ENCODE measurements at places on chromosomes 11 and 22.

GRCh38 chr22:48264586-48264985 is 1502.1 kb downstream of the TBC1D22A start:
- DNase-seq = no peak

DNA sequence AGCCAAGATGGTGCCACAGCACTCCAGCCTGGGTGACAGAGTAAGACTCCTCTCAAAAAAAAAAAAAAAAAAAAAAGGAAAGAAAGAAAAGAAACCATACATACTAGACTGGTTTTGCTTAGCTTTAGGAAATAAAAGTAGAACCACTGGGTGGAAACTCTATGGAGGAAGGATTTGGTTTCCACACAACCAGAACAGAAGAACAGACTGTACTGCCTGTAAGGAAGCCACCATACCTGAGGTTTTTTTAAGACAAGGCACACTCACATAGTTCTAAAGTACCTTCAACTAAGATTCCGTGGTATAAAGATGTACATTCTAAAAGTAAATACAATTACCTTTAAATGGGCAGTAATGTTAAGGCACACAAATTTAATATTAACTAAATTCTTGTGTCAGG is 58.6 kb downstream of the NUP98 start:
- no peak for DNase-seq

GRCh38 chr11:42841556-42841955 is 470.2 kb upstream of the API5 start:
- DNase-seq = no peak

DNA sequence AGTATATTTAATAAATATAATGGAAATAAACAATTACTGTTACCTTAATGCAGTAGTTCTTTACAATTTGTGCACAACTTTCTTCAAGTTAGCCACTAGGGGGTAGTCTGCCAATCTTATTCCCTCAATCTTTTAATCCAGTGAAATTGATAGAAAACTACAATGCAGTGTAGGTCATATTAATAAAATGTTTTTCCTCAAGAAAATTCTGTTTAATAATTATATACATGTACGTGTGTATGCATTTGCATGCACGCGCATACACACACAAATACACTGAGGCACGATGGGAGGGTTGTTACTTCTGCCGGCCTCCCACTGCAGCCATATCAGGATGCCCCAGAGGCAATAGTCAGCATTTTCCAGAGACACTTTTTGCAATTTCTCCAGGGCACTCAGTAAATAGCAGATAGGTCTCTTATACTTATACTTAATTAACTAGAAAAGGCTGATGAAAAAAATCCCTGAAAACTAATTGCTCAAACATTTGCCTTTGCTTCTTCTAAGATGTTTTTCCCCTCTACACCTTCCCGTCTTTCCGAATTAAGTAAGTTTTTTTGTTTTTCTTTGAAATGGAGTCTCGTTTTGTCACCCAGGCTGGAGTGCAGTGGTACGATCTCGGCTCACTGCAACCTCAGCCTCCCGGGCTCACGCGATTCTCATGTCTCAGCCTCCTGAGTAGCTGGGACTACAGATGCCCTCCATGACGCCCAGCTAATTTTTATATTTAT is 3.1 kb downstream of the GAB2 start:
- DNase-seq = peak; percentile 50

GRCh38 chr11:101509922-101510321 is 73.9 kb downstream of the TRPC6 start:
- no peak for DNase-seq

DNA sequence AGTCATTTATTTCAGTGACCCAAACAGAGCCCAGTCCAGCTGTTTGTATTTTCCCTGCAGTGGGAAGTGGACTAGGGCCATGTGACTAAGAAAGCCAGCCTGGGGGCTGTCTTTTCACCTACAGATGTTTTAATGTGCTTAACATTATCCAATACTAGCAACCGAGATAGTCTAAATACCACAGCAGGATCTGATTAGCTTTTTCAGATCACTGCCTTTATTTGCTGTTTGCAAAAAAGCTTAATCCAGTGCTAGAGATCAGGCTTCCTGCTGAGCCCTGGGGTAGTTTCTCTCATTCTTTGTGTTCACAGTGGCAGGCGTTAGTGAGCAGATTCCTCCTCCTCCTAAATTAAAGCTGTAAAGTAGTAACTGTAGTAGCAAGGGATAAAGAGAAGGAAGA is 35.0 kb downstream of the ZC3H12C start:
- no peak for DNase-seq

GRCh38 chr11:128834157-128834556 is 32.9 kb downstream of the KCNJ1 start:
- no peak for DNase-seq

GRCh38 chr11:110061296-110061695 is 31.9 kb upstream of the ZC3H12C start:
- DNase-seq = no peak

GRCh38 chr22:35648066-35649025 is at the start of gene APOL6:
TSS of gene APOL6 (plus strand) at chr22:35648446. CDS start at chr22:35656426, 7,980 bp downstream.
- DNase-seq = peak; percentile 88

GRCh38 chr11:69351460-69351859 is 57.5 kb downstream of the MYEOV start:
- peak; percentile 86 for DNase-seq

GRCh38 chr11:130705670-130706421 is 210.4 kb downstream of the SNX19 start:
- DNase-seq = no peak

GRCh38 chr11:132072044-132072857 is 701.8 kb downstream of the NTM start:
- no peak for DNase-seq

DNA sequence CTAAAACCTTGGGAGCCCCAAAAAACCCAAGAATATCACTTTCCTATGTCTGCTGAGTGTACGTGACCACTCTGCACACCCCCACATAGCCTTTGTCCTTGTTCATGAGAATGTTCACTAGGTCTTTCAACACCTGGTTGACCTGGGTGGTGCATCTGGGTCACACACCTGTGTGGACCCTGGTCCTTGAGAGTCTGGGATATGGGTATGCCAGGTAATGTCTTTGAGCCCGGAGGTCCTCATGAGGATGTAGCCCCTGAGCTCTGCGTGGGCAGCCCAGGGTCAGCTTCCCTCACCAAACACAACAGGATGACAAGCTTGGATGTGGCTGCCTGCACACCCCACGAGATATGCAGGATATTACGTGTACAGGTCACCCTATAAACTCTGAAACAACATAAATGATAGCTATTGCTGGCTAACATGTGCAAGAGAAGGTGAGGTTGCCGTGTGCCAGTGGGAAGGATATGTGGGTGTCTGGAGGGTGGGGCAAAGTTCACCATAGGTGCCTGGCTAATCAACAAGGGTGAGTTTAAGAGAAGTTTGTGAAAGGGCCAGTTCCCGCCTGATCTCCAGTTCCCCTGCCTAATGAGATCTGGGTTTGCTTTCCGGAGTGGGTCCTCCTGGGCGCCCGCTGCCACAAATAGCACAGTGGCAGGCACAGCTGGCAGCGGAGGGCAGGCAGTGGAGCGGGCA is 1.4 kb upstream of the PPARA start:
- DNase-seq = no peak

GRCh38 chr11:67704524-67704923 is 30.1 kb upstream of the ALDH3B2 start:
- no peak for DNase-seq

DNA sequence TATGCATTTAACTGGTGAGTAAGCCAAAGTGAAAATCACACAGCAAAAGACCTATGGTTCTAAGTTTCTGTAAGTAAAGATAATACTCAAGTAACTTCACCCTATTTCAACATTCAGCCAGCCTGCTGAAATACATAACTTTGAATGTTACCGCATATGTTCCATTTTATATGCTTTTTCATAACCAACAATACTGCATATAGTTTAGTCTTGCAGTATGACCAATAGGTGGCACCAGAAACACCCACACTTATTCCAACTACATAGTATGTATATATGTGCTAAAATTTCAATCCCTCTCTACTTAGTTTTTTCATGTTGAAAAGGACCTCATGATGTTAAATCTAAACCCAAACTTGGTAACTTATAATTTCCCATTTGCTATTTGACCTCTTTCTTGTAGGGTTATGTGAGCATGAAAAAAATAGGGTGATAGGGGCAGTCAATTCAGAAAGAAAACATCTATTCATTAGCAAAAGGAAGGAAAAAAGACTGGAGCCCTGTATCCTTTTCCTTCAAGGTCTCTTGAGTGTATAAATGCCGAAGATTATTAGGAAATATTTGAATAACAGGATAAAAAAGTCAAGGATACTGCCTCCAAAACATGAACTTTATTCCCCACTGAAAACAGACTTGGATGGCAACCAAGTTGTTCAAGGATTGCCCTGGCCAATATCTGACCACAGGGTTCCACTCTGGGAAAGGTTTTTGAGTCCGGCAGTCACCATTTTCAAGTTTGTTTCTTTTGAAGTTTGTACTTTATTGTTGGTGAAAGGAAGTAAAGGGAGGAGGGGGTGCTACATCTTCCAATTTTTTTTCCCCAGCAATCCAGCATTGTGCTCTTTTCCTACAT is 23.8 kb upstream of the FZD4 start:
- DNase-seq = no peak

DNA sequence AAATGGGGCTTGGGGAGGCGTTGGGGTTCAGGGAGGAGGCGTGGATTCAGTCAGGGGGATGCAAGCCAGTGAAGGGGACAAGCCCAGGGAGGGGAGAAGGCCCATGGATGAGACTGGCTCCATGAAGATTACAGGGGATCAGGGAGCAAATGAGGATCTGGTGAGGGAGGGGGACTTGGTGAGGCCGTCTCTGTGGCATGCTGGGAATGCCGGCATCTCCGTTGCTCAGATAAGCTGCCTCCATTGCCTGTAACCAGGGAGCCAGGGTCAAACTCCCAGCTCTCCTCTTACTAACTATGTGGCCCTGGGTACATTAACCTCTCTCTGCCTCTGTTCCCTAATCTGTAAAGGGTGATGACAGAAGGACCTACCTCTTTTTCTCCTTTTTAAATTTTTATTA is 38.7 kb downstream of the TPBGL start:
- no peak for DNase-seq

- DNase-seq = no peak
Measured at GRCh38 chr22:46060292-46061123, 83.5 kb upstream of the WNT7B start.

GRCh38 chr11:67545280-67545679 is 22.0 kb upstream of the CABP2 start:
- DNase-seq = no peak

- peak; percentile 4 for DNase-seq
Measured at GRCh38 chr11:44483919-44484610, 81.4 kb upstream of the CD82 start.

GRCh38 chr22:41983513-41984405 is 14.5 kb downstream of the SEPTIN3 start:
- DNase-seq = no peak

DNA sequence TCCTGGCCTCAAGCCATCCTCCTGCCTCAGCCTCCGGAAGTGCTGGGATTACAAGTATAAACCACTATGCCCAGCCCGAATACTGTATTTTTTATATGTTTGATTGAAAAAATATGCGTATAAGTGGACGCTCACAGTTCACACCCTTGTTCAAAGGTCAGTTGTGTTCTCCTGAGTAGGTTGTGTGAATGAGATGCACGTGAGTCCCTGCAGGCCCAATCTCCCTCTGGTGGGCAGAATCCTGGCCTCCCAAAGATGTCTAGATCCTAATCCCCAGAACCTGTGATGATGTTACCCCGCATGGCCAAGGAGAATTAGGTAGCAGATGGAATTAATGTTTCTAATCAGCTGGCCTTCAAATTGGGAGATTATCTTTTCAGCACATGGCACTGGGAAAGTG is 41.9 kb downstream of the CTTN start:
- no peak for DNase-seq

GRCh38 chr22:20626811-20627210 is 119.4 kb downstream of the MED15 start:
- no peak for DNase-seq

DNA sequence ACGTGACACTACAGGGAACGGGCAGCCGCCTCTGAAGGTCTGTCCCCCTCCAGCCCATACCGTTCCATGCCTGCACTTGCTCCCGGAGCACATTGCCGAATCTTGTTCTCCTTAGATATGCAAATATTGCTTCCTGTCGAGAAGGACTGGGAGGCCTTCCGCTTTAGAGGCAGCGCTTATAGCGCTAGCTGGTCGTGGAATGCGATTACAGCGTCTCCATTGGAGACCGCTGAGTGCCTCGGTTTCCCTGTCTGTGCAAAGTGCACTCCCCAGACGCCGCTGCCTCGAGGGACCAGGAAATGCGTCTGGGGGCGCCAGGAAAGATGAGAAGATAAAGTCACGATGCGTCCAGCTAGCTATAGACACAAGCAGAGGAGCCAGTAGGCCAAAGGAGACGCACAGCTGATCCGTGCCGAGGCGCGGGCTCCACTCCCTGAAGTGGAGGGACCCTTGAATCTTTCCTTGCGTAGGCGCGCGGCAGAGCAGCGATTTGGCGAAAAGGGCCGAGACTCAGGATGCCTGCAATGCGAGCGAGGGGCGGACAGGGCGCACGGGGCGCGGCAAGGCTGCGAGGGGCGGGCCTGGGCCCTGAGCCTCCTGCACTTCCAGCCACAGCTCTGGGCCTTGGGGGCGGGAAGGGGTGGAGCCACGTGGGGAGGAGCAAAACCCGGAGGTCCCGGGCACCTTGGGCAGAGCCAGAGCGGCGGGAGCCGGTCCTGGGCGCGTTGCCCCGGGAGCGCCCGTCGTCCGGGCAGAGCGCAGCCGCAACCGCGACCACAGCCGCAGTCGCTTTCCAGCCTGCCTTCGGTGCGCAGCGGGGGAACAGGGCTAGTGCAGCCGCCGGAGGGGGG is at the start of gene RASSF10:
Gene RASSF10 (plus strand): TSS at position 692 of the 851 bp plus-strand sequence. CDS start 261 bp downstream, outside the sequence.
- peak; percentile 85 for DNase-seq

DNA sequence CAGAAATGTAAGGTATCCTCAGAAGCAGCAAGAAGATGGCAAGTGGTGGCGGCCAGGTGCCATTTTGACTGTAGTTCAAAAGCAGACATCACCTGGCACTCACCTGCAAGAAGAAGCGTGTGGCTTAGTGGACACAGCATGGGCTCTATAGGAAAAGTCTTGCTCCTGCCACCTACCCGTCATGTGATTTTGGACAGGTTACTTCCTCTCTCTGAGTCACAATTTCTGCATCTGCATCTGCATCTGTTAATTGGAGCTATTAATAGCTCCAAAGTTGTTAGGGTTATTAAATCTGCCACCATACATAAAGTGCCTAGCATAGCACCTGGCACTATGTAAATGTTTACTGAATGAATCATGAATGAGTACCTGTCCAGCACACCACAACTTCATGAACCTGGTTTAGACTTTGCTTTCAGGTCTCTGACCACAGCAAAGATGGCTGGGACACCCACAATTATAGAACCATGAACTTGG is 16.8 kb downstream of the RAB30 start:
- DNase-seq = no peak

DNA sequence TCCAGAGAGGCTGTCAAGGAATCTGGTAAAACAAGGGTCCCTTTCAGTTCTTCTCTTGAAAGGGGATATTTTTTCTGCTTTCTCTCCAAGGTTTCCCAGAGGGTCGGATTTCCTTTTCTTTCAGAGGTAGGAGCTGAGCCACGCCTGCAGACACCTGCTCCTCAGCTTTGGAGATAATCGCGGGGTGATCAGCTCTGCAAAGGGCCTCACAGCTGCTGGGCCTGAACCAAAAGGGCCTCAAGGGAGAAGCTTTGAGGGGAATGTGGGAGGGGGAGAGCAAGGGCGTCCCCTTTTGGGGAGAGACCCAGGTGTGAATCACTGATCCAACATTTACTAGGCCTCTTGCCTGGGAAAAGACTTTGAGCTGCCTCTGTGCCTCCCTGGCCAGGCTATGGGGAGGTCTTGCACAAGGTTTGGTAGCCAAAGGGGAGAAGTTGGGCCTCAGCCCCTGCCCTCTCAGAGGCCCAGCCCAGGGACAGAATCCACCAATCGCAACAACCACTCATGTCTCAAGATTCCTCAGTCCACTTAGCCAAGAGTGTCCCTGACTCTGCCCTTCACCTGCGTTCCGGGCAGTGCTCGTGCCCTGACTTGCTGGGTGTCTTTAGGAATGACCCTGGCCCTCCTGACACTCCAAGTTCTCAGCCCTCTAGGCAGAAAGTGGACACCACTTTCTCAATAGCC is 14.0 kb upstream of the TP53I11 start:
- peak; percentile 64 for DNase-seq

All from PC-9 (cell line).